Stimulated activated CD8-positive, alpha-beta memory T cell treated with anti-CD3 and anti-CD28 coated beads, Interleukin-15, amount 100 ng/mL, for 4 hours (primary cell): ENCODE measurements at places on chromosomes 2 and 18.

DNA sequence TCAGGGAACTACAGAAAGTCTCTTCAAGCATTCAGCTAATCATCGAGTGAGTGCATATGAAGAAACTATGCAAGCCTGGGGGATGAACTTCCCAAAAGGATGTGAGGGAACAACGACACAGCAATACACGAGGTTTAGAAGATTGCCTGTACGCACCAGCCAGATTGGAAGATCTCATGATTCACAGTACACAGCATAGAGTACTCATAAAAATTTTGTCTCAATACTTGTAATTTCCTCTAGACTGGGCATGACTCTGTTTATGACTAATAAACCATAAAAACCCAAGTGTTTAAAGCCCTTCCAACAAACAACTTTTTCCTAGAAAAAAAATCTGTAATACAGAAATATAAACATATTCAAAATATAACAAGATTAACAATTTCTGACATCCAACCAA is 279.7 kb downstream of the KCNJ3 start:
- no peak for DNase-seq

GRCh38 chr2:220269367-220269766 is 641.9 kb downstream of the SLC4A3 start:
- DNase-seq: no peak

DNA sequence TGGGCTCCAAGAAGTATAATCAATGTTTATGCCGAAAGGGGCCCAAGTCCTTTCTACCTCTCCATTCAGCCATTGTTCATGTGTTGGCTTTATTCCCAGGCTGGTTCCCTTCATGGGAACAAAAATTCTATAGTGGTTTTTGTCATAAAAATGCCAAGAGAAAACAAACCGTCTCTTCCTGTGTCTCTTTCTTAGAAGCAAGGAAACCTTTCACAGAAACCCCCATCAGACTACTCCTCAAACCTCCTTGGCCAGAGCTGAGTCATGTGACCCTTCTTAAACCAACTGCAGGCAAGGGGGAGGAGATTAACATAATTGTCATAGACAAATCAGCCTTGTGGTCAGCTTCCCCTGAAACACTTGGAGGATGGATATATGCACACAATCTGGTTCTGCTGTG is 75.1 kb upstream of the TANK start:
- no peak for DNase-seq

GRCh38 chr2:156343096-156343939 is 10.8 kb upstream of the NR4A2 start:
- DNase-seq: no peak

DNA sequence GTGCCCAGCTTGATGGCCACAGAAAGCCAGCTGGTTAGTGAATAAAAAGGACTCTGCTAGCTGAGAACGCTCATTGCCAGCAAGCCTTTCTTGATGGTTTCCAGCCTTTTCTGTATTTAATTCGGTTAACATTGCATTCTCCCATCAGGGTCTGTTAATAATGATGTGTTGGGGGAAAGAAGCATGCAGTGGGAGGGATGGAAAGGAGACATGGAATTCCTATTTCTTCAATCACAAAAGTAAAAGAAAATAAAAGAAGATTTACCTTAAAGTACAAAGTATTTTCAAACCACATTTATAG is 141.9 kb upstream of the RBBP8 start:
- DNase-seq: no peak

GRCh38 chr2:128503399-128504245 is 185.0 kb upstream of the HS6ST1 start:
- no peak for DNase-seq

DNA sequence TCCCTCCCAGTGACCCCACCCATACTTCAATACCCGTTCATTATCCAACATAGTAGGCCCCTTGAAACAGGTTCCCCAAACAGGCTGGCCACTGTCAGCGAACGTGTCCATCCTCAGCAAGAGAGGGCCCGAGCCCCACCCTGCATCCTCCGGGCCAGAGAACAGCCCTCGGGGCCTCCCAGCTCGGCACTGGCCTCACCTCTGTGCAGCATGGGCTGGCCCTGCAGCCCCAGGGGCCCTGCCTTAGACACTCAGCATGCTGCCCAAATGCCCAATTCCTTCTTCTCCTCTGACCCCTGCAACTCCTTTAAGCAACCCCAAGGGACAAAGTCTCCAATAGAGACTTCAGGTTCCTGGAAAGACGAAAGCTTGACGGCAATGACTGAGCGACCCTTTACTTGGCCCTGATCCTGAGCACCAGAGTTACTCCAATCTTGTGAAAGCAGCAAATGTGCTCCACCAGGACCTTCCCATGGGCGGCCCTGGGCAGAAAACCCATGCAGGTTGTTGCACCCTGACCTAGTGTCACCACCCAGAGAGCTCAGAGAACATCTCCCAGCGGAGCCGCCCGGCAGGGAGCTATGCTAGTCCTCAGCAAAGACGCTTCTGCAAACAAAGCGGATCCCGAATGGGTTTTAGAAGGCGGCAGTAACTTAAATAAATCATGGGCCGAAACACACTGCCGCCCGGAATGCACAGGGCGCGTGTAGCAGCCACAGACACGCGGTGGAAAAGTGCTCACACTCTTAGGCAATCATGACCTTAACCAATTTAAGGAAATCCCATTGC is 782 bp downstream of the COL6A3 start:
- DNase-seq: no peak

- DNase-seq: no peak
Measured at GRCh38 chr2:126792186-126792585, 106.5 kb upstream of the TEX51 start.
